Stimulated activated CD8-positive, alpha-beta memory T cell treated with anti-CD3 and anti-CD28 coated beads, Interleukin-4, amount 100 ng/mL, for 48 hours (primary cell): ENCODE measurements at places on chromosomes 13 and 19.

- no peak for DNase-seq
Measured at GRCh38 chr19:13018035-13018914, 23.0 kb downstream of the NFIX start.

- DNase-seq: no peak
Measured at GRCh38 chr13:61156753-61157152, 258.9 kb downstream of the PCDH20 start.

DNA sequence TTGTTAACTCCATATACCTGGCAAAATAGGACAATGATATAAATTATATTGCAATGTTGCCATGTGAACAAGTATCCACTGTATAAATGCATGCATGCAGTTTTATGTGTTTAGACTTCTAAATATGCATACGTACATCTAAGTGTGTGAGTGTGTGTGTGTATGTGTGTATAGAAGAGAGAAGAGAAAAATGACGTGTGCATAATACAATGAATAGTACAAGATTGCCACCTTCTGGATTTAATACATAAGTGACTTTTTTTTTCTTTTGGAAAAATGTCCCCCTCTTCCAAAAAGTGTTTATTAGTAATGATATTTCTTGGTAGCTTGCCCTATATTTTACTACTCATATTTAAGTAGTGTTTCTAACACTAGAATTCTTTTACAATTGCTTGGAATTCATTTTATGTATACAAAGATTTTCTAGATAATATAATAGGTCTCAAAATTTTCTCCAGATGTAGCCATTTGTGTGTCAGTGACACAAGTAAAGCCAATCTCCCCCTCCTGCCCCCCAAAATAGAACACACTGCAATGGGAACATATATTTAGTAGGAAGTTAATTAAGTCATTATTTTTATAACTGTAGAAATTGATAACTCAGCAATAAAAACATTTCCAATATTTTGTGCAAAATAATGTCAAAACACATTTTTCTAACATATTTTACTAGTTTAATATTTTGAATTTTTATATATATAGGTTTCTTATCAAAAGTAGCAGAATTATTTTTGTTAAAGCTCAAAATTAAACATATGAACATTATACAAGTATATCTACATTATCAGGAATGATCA, 783.3 kb upstream of the ATXN8OS start:
- no peak for DNase-seq

DNA sequence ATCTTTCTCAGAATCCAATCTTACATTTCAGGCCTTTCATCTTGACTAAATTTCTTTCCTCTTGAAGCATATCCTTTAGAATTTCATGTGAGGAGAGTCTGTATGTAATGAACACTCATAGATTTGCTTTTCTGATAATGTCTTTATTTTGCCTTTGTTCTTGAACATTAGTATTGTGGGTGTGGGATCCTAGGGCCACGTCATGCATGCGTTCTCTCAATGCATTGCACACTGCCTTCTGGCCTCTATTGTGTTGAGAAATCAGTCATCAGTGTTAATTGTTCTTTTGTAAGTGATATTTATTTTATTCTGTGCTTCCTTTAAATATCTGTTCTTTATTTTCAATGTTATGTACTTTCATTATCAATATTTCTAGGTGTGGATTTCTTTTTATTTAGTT, 364.9 kb downstream of the OXGR1 start:
- no peak for DNase-seq

GRCh38 chr19:18646535-18647370, 9.9 kb downstream of the KLHL26 start:
- no peak for DNase-seq

DNA sequence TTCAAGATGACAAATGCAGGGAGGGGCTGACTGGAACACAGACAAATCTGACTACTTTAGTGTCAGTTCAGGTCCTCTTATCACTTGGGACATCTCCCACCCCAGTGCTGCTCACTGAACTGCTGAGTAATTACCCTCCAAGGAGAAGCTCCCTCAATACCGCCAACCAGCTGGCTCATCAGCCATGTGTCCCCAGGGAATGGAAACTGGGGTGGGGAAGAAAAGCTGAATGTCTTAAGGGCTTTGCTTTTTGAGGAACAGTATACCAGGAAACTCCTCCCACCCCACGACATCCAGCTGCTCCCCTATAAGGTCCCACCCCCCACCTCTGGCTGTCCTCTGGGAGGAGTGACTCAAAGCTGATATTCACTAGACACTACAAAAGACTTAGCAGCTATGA, 2.0 kb downstream of the ZNF823 start:
- peak; percentile 27 for DNase-seq

DNA sequence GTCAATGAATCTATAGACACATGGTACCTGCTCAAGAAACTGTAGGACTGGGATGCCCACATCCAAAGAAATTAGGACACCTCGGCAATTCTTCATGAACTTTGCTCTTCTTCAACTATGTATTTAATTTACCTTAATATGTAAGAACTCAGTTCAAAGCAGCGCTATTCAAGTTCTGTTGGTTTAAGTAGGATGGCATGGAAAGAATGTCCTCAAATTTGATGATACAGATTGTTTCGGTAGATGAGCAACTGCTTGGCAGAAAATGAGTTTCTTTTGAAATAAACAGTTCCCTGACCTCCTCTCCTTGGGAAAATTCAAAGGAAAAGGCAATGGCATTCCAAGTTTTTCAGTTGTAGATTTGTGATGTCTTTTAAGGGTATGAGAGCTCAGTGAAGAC, 36.7 kb downstream of the FGF9 start:
- DNase-seq: no peak

- no peak for DNase-seq
Measured at GRCh38 chr13:28640861-28641599, 17.9 kb upstream of the POMP start.

- no peak for DNase-seq
Measured at GRCh38 chr13:34943436-34944273, 1.6 kb downstream of the NBEA start.

- DNase-seq: no peak
Measured at GRCh38 chr19:4120559-4121272, 3.2 kb downstream of the MAP2K2 start.

DNA sequence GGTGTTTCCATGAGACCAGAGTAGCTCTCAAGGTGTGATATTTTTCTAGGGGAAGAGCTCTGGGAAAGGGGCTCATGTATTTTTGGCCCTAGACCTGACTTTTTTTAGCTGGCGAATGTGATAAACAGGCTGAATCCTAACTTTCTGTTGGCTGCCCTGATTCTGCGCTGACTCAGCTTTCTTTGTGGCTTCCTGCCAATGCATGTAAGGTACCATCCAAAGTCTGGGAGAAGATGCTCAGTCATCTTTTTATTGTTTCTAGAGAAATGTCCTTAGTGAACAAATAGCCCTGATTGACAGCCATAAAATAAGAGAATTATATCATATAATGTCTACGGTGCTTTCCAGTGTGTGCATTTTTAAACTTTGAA, 113.6 kb upstream of the MBNL2 start:
- no peak for DNase-seq

DNA sequence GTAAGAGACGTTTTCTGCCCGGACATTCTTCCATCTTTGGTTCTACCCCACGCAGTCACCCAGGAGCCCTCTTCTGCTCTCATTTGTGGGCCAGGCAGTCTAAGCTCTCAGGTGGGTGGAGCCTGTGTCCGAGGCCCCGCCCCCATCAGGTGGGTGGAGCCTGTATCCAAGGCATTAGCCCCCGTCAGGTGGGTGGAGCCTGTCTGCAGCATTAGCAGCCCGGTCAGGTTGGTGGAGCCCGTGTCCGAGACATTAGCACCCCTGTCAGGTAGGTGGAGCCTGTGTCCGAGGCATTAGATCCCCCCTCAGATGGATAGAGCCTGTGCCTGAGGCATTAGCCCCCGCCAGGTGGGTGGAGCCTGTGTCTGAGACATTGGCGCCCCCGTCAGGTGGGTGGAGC, 45.5 kb upstream of the C13orf46 start:
- peak; percentile 78 for DNase-seq

DNA sequence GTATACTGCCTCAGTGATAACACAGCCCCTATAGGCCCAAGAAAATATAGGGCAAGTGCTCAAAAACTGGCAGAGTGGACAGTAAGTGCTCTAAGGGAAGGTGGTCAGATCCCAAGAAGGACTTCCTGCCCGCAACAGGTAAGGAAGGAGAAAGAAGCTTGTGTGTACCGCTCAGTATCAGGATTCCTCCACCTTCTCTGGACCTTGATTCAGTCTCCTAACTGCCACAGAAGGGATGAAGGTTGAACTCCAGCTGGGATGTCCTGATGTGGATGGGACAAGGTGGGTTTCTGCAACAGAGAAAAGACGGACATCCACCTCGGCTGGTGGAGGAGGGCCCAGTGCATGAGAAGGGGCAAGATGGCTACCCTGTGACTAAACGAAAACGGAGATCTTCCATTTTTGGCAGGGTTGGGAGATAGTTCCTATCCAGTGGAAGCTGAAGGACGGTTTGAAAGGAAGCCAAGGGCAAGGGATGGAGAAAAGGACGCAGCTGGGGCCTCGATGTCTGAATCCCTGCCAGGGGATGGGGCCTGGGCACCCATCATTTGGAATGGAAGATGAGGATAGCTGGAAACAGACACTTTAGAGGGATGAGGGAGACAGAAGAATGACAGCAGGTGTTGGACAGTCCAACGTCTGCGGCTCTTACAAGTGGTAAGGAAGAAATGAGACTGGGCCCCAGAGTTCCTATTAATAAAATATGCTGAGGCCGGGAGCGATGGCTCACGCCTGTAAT, 1.3 kb upstream of the ATF5 start:
- DNase-seq: no peak

DNA sequence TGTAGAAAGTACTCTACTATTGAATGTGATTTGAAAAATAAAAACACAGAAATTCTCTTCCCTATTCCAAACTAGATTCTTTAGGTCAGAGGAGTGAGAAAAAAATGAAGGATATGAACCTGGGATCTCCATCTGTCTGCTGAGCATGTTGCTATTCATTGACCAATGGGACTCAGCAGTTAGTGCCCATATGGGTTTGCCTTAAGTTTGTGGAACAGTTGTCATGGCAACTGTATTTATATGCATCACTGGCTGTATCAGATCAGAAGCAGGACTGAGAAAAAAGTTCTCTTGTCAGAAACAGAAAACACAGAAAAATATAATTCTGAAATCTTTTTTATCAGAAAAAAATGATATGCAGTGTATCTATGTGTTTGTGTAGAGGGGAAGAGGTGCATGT, 73.3 kb upstream of the ATXN8OS start:
- DNase-seq: no peak

DNA sequence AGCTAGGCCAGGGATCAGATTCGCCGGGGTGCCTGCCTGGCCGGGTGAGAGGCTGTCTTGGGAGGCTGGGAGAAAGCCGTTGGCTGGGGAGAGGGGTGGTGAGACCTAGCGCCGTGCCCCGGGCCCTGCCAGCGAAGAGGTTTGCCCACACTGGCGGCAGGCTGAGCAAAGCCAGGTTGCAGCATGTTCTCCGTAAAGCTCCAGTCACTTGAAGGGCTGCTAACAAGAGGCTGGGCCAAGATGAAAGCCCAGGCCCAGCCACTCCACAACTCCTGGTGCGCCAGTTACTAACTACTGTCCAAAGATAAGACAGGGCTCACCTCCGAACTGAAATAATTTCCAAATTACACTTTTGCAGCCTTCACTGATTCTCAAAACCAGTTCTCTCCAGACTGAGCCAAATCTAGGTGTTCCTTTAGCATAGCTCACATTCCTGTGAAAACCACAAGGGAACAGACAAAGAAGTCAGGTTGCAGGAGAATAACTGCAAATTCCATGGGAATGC, 16.3 kb downstream of the ELAVL1 start:
- no peak for DNase-seq

DNA sequence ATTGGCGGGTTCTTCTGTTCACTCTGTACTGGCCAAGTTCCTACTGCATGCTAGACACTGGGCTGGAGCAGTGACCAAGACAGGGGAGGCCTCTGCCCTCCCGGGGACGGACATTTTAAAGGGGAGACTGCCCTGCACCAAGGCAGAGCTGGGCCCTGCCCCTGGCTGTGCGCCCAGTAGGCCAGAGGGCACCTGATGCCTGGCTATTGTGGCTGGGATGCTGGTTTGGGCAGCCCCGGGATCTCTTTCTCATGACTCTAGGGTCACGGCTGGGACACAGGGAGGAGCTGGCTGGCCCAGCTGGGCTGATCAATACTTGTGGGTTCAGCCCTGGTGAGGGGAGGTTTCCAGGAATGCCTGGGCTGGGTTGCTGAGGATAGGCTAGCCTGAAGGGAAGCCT, 17.7 kb downstream of the LIPE start:
- DNase-seq: no peak
